ENCODE measurements at places on chromosomes 1 and 21. TPM values are rescaled to one million over a fixed set of nuclear protein-coding genes. Genes with fewer than 3 reads are reported as not detected.

GRCh38 chr1:48718705-48719104, 58.0 kb downstream of the BEND5 start:
- DNase-seq, result no peak
- H3K27me3 ChIP-seq, result no peaks in the 10 kb centered on the region
- no peak overlapping the region for H3K4me3 ChIP-seq
- no peak overlapping the region for H3K27ac ChIP-seq

DNA sequence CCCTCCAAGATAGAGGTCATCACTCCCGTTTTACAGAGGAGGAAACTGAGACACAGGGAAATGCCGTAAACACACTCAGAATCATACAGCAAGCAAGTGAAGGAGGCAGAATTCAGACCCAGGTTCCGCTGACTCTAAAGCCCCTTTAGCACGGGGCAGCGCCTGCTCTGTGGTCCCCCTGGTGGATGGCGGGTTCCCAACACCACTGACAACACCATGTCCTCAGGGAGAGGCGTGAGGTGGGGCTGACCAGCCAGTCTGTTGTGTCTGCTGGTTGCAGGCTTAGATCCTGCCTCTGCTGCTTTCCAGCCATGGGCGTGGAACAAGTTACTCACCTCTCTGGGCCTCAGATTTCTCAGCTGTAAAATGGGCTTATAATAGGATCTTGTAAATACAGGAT, 617.3 kb downstream of the MATN1 start:
- H3K27me3 ChIP-seq, result peaks cover 7% of the 10 kb centered on the region
- DNase-seq, result peak; percentile 21
- H3K27ac ChIP-seq, result no peak overlapping the region
- no peak overlapping the region for H3K4me3 ChIP-seq
- H3K4me1 ChIP-seq, result peaks cover 2% of the 10 kb centered on the region
- no peaks in the 10 kb centered on the region for H3K36me3 ChIP-seq

- H3K4me3 ChIP-seq, result no peak overlapping the region
- no peak for DNase-seq
- H3K4me1 ChIP-seq, result peaks cover 78% of the 10 kb centered on the region
These were observed 29.2 kb downstream of the MAPKAPK2 start for GRCh38 chr1:206713910-206714312.

DNA sequence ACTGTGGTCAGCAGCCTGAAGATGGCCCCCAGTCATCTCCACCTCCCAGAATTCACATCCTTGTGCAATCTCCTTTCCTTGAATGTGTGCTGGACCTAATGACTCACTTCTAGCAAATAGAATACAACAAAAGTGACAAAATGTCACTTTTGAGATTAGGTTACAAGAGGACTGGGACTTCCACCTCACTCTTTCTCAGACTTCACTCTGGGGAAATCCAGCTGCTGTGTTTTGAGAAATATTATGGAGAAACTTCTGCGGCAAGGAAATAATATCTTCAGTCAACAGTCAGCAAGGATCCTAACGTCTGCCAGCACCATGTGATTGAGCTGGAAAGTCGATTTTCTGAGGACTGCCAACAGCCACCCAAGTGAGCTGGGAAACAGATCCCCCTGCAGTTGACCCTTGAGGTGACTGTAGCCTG, 70.5 kb upstream of the GADD45A start:
- no peak overlapping the region for H3K27ac ChIP-seq

DNA sequence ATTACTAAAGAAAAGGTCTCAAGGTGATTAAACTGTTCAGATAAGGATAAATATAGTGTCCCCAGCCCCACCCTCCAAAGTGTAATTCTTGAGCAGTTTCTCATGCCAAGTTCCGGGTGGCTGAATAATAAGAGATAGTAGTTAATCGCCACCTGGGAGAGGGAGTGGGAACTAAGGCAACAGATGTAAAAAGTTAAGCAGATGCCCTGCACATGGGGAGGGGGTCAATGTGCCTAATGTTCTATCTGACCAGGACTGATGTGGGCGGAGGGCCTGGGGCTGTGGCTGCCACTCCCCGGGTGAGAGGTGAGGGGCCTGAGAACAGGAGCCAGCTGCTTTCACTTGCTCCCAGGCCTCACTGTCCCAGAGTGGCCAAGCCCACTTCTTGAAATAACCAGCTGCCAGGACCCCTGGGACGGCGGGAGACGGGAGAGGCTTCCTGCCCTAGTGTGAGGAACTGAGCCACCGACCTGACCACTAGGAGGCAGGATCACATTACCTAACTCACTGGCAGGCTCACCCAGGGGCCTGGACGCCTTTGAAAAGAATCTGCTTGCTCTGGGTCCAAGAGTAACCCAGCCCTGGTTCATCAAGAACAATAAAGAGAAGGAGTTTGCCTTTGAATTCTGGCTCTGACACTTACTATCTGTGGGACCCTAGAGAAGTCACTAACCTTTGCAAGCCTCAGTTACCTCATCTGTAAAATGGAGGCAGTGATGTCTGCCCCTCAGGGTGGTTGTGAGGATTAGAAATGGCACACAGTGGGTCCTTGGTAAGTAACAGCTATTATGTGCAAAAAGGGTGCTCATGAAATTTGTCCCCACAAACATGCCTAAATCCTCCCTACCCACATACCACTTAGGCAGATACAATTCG, 179.2 kb downstream of the ATG4C start:
- H3K4me1 ChIP-seq, result no peaks in the 10 kb centered on the region
- H3K27ac ChIP-seq, result no peak overlapping the region
- DNase-seq, result peak; percentile 28
- no peak overlapping the region for H3K4me3 ChIP-seq
- H3K27me3 ChIP-seq, result peaks cover 4% of the 10 kb centered on the region
- H3K36me3 ChIP-seq, result no peaks in the 10 kb centered on the region

Gene C8A
- total RNA-seq, result not detected
